ENCODE measurements at places on chromosomes 7 and 10.
A peak's percentile ranks its signal among the peaks of the same experiment; 100 is the strongest.

GRCh38 chr10:26453850-26454249 is 15.7 kb downstream of the APBB1IP start:
- DNase-seq, result no peak

DNA sequence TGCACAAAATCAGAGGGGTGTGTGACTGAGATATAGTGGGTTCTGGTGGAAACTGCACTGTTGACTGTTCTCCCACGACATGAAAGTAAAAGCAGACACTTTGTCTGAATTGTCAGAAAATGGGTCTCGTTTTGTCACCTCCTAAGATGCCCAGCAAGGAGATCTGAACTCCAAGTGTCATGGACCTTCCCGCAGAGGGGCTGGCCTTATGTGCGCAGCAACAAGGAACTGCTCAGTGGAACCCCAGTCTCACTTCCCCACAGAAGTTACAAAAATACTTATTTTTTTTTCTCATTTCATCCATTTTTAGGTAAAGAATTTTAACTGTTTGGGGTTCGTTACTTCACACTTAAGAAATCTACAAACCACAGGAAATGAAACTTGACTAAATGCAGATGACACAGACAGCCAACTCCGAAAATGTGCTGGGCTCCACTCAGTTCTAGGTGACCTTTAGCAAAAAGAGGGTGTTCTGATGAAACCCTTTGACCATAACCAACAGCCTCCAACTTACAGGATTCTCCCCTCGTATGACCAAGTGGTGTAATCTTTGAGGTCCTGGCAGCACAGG is 115.0 kb downstream of the FAM107B start:
- peak; percentile 47 for DNase-seq

- no peak for DNase-seq
These were observed 9.9 kb downstream of the LRRC4 start for GRCh38 chr7:128021366-128021765.

DNA sequence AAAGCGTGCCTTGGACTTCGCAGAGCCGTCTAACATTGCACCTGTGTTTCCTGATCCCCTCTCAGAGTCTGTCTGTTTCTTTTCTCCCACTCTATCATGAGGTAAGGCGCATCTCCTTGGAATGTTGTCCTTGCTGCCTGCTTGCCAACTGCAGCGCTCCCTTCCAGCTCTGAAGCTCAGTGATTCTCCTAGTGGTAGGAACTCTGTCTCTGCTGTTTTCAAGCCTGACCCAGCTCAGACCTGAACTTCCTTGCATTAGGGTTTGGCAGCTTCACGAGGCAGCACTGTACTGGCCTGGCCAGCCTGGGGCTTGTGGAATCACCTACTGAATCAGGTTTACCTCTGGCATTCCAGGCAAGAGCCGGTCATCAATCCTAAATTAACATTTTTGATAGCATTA is 123.9 kb downstream of the CREB5 start:
- DNase-seq, result no peak

DNA sequence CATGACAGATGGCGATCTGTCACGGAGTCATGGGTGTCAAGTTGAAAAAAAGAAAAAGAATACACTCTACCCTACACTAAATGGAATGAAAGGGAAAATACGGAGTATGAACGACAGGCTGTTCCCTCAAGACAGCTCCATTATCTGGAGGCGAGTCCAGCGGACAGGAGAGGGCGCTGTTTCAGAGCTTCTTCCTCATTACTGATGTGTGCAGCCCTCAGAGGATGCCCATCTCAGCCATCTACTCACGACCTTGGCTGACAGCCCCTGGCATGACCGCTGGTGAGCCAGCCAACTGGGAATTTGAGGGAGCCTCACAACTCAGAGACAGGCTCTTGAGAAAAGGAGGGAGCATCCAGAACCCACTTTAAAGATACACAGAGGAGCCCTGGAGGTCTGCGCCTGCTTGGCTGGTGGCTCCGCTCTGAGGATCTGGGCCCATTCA is 49.6 kb upstream of the SMNDC1 start:
- DNase-seq, result peak; percentile 61

- no peak for DNase-seq
These were observed 208.7 kb upstream of the PHYHIPL start for GRCh38 chr10:58967551-58968388.

GRCh38 chr7:36961097-36961496 is 236.8 kb upstream of the AOAH start:
- DNase-seq, result no peak

DNA sequence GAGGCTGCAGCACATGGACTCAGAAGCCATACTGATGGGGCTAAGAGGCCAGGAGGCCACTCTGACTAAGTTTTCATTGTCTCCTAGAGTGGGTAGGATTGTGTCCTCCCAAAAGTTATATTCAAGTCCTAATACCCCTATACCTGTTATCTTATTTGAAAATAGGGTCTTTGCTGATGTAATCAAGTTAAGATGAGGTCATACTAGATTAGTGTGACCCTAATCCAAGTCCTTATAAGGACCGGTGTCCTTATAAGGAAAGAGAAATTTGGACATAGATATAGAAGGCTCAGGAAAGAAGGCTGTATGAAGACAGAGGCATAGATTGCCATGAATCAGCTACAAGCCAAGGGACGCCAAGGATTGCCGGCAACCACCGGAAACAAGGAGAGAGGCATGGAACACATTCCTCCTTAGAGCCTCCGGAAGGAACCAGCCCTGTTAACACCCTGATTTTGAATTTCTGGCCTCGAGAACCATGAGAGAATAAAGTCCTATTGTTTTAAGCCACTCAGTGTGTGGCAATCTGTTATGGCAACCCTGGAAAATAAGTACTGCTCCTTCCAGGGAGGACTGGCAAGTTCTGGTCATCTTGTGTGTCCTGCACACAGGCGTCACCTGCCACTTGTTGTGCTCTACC is 157.0 kb downstream of the EMX2 start:
- no peak for DNase-seq

- no peak for DNase-seq
These were observed 146.6 kb downstream of the WDR11 start for GRCh38 chr10:120997756-120998155.

GRCh38 chr7:45643630-45644029 is 69.5 kb downstream of the ADCY1 start:
- no peak for DNase-seq

DNA sequence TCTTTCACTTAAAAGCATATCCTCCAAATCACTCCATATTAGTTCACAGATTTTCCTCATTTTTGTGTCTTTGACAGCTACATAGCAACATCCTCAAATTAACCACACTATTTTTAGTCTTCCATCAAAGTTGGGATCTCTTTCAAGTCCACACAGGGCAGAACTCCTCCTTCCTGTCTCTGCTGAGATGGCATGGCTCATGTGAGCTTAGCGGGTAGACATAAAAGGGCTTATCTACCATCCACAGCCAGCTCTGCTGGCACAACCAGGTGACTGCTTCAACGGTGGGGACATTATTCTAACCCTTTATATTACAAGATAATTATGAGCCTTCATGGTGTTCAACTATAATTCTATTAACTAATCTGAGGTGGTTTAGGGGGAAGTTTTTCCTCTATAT is 35.5 kb downstream of the ICA1 start:
- no peak for DNase-seq

DNA sequence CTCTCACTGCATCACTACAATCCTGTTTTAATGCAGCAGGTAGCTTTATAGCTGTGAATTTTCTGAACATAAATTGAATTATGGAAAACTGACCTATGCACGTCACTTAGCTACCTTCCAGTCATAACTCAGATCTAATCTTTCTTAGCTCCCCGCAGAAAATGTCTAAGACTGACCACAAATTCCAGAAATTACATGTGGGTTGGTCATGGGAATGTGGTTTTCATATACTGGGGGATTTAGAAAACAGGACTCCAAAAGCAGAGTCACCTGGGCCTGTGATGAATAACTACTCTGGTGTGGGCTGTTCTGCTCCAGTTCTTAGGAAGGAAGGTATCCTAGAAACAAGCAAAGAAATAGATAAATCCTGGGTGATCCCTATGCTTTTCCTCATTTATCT is 178.4 kb upstream of the LRRTM3 start:
- DNase-seq, result no peak

DNA sequence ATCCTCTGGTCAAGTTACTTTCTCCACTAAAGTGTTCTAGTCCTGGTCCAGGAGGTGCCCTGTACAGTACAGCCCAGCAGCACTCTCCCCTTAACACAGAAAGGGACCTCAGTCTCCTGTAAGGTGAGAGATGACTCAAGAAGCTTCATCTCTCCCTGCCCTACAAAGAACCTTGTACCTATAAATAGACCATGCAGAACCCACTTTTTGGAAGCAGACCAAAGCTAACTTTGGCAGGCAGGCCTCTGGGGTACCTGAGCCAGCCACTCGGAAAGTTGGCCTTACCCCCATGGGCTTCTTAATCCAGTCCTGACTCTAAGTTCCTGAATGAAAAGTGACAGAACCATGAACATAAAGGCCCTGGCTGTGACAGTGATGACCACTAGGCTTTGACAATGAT is 454.8 kb downstream of the KCNMA1 start:
- DNase-seq, result no peak

DNA sequence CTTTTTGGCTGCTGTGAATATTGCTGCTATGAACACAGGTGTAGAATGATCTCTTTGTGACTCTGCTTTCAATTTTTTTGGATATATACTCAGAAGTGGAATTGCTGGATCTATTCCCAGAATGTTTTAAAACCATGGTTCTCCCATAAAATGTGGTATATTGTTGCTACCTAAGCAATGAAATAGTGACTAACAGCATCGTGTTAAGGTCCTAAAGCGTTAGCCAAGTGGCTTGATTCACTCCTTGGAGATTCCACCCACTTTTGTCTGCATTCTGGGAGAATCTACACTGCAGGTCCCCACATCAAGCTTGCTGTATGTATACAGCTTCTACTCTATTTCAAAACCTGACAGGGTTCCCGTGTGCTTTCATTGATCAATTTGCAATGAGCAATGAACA is 105.6 kb downstream of the CDK6 start:
- no peak for DNase-seq

DNA sequence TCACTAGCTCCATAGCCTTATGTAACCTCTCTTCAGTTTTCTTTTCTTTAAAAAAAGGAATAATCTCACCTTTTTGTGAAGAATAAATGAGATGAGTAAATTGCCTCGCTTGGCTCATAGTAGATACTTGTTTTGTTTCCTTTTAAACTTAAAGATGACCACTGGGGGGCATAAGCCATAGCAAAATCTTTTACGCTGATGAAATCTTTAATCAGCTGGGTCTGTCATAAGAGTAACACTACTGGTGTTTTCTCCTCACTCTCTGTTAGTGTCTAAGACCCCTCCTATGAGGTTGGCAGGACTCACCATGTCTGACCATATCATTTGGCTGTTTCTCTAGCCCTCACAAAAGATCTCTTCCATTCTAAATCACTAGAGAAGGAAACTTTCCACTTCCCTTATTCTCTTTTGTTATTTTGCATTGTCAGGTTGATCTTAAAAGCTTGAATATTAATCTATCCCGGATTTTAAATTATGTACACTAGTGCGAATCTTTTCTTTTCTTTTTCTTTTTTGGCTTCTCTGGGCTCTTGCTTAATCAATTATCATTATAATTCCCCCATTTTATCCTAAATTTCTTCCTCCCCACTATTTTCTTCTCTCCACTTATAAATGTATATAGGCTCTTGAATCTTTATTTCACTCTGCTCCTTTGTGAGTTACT is 12.5 kb downstream of the STAG3 start:
- DNase-seq, result no peak

- DNase-seq, result no peak
These were observed 94.9 kb downstream of the ZWINT start for GRCh38 chr10:56266120-56266519.

- DNase-seq, result no peak
These were observed 15.0 kb downstream of the PTN start for GRCh38 chr7:137328373-137329120.

DNA sequence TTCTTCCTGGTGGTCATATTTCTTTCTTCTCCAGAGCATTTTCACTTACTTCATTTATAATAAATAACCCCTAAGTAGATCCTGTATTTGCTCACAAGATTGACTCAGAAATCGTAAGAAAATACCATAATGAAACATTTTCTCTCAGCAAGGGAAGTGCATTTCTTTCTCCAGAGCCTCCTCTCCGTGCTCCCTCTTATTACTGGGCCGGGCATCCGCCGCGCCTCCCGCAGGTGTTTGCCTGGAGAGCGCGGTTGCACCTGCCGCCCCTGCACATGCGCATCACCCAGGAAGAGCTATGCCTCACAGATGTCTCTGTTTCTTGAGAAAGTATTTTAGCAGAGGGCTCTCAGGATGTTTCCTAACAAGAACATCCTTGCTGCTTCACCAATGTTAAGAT is 509.2 kb downstream of the TCERG1L start:
- DNase-seq, result no peak

GRCh38 chr10:77156406-77156879 is 481.2 kb downstream of the KCNMA1 start:
- no peak for DNase-seq

DNA sequence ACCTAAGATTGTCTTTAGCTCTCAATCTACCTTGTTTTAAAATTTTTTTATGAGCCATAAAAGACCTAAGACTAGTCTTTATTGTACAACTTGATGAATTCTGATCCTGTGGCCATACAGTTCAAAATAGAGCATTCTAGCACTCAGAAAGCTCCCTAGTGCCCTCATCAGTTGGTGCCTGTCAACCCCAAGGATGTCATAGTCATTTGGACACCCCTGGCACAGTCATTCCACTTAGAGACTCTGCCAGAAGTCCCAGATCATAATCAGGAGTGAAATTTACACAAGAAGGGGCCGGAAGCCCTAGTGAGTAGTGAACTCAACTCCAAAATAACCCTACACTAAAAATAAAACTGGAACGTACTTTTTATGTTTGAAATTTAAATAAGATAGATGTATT is 80.0 kb upstream of the INSIG1 start:
- no peak for DNase-seq

GRCh38 chr7:6139189-6139996 is 108.2 kb downstream of the ANKRD61 start:
- no peak for DNase-seq

- DNase-seq, result no peak
These were observed 39.0 kb downstream of the SEM1 start for GRCh38 chr7:96670338-96671289.

DNA sequence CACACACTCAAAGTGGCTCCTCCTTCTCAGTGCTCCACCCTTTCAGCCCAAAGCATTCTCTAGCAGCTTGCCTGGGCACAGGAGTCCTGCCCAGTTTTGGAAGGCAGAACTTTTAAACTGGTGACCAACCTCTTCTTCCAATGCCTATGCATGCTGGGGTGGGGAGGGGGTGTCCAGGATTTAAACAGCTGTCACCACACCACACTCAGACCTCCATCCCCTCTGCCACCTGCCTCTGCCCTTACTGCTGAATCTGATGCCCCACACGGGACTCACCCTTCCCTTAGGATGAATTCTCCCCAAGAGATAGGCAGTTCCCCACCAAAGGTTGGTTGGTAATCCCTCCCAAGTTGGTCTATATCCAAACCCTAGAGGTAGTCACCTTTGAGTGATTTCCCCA is 50.2 kb downstream of the FRMPD2 start:
- DNase-seq, result no peak

- DNase-seq, result no peak
These were observed 206.5 kb upstream of the ZMIZ1 start for GRCh38 chr10:78862328-78862640.

- DNase-seq, result no peak
These were observed 44.0 kb downstream of the NRP1 start for GRCh38 chr10:33290321-33291052.

All from activated CD4-positive, alpha-beta T cell treated with anti-CD3 and anti-CD28 coated beads, Interleukin-2, amount 50 U/mL, for 24 hours (primary cell).